Naive thymus-derived CD8-positive, alpha-beta T cell (primary cell): ENCODE measurements at places on chromosomes 11 and 22.

GRCh38 chr11:15189189-15189588 lies 74.5 kb downstream of the INSC start:
- DNase-seq: no peak

DNA sequence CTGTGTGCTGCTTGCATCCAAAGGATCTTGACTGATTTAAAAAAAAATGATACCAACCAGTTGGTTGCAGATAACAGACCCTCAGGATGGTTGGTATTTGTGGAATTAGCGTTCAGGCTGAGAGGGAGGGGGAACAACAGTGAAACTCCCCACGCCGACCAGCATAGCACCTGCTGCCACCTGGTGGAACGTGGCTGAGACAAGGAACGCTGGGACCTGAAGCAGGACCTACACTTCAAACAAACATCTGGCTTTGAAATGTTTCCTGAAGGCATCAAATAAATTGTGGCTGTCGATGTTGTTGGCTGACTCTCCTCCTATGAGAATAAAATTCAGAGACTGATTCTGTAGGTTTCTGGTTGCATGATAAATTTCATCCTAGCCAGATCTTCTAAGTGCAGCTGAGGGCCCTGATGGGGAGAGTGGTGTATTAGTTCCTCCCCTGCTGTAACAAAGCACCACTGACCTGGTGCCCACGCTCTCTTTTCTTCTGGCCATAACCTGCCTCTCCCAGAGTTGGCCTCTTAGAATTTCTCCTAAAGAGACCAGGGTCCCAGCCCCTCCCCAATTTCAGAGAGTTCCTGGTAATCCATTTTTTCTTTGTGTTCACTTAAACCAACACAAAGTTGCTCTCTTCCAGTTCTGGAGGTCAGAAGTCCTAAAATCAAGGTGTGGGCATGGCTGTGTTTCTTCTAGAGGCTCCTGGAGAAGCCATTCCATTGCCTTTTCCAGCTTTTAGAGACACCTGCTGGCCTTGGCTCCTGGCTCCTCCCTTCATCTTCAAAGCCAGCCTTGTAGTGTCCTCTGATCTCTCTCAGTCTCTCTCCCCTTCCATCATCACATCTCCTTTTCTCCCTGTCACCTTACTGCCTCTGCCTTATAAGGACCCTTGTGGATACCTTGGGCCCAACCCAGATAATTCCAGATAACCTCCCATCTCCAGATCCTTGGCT lies 17.3 kb downstream of the APOL2 start:
- DNase-seq: peak; percentile 36

DNA sequence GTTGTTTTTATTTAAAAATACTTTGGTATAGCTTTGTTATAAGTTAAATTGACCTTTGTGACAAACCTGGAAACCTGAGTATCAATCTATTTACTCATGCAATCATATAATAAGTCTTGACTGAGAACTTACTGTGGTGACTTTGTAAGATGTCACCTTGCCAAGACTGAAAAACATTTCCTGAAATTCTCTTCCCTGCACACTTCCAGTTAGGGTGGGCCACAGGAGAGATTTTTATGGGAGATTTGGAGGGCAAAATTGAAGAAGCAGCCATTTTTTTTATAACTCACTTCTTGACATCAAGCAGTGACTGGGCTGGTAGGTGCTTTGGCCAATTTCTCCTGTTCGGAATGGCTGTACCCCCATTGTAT lies 31.4 kb upstream of the GLYAT start:
- DNase-seq: no peak

DNA sequence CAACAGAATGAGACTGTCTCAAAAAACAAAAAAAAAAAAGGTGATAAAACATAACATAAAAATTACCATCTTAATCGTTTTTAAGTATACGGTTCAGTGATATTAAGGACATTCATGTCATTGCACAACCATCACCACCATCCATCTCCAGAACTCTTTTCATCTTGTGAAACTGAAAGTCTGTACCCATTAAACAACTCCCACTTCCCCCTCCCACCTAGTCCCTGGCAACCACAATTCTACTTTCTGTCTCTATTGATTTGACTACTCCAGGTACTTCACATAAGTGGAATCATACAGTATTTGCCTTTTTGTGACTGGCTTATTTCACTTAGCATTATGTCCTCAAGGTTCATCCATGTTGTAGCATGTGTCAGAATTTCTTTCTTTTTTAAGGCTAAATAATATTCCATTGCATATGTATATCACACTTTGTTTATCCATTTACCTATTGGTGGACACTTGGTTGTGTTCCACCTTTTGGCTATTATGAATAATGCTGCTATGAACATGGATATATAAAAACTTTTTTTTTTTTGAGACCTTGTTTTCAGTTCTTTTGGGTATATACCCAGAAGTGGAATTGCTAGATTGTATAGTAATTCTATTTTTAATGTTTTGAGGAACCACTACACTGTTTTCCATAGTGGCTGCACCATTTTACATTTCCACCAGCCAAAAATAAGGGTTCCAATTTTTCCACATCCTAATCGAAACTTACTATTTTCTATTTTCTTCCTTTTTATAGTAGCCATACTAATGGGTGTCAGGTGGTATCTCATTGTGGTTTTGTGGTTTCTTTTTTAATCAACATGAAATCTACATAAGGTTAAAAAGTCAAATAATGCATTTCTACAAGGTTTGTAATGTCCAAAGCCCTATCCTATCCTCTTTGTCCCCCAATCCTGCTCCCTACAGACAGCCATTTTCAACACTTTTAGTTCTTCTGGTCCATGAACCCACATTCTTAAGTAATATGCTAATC lies 23.4 kb upstream of the PIK3C2A start:
- no peak for DNase-seq

DNA sequence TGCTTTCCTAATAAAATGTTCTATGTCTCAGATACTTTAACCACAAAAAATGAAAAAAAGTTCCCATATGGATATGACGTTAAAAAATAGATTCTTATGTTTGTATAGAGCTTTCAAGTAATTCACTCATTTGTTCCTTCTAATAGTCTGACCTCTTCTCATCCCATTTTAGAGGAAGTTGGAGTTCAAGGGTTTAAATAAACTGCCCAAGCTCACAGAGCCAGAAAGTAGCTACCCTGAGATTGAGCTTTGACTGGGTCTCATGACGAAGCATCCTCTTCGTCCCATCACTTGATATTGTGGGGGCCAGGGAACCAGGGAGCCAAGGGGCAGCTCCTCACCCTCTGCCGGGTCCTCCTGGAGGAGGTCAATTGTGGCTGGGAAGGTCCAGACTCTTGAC lies 116.3 kb downstream of the CCDC81 start:
- no peak for DNase-seq

DNA sequence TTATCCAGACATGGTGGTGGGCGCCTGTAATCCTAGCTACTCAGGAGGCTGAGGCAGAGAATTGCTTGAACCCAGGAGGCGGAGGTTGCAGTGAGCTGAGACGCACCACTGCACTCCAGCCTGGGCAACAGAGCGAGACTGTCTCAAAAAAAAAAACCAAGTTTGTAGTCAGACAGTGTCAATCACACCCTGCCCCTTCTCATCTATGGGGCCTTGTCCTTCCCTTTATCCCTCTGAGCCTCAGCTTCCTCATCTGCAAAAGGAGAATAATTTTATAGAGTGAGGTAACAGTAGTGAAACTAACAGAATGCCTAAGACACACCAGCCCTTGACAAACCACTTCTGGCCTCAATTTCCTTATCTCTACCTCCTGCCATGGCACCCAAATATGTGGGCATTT lies 10.7 kb downstream of the BCL9L start:
- no peak for DNase-seq

DNA sequence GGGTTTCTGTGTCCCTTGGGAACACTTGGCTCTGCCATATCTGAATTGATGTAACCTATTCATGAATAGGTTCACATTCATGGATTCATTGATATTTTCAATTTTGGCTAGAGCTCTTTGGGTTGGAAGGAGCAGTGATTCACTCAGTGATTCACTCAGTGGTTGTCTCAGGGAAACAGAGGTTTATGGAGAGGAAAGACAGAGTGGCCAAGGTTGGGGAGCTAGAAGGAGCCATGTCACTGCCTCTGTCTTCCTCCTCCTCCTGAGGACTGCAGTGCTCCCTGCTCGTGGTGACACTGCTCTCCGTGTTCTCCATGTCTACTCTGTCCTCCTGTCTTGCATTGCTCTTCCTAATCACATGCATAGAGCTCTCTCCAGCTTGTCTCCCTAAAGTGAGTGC lies 17.4 kb downstream of the CEP164 start:
- DNase-seq: no peak

- no peak for DNase-seq
Measured at GRCh38 chr22:48699511-48699910, 1128.2 kb downstream of the BRD1 start.

- no peak for DNase-seq
Measured at GRCh38 chr11:91786097-91786496, 438.5 kb upstream of the FAT3 start.

GRCh38 chr11:126282736-126283591 lies at the start of gene TIRAP:
Gene TIRAP (plus strand): TSS chr11:126283093. CDS start chr11:126290895, 7,802 bp downstream.
- DNase-seq: peak; percentile 56

DNA sequence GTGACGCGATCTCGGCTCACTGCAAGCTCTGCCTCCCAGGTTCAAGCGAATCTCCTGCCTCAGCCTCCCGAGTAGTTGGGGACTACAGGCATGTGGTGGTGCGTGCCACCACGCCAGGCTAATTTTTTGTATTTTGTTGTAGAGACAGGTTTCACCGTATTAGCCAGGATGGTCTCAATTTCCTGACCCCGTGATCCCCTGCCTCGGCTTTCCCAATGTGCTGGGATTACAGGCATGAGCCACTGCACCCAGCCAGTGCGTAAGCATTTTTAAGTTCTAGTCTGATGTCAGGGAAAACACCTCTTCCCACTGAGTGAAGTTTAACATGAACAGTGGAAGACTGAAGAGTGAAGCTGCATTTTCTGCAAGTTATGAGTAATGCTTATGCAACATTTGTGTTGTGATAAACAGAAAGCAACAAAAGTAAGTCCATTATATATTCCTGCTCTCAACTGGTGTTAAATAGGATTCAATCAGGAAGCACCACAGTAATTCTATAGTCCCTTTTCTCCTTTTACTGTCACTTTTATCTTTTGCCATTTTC lies 1219.8 kb upstream of the RAG2 start:
- DNase-seq: no peak

- DNase-seq: no peak
Measured at GRCh38 chr11:10813945-10814344, 5.2 kb upstream of the EIF4G2 start.

DNA sequence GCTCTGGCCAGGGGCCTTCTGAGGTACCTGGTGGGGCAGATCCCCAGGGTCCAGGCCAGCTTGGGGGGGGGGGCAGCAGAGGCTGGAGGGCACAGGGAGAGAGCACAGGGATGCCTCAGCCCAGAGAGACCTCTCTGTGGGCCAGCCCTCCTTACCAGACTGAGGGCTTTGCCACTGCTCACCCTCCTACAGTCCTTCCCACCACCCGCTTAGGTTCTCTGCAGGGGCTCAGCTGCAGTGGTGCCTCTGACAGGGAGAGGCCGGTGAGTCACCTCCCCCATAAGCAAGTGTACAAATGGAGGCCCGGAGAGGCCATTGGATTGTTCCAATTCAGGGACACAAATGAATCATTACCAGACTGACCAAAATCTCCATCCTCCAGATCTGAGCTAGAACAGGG lies 68.1 kb upstream of the LMO1 start:
- DNase-seq: no peak

DNA sequence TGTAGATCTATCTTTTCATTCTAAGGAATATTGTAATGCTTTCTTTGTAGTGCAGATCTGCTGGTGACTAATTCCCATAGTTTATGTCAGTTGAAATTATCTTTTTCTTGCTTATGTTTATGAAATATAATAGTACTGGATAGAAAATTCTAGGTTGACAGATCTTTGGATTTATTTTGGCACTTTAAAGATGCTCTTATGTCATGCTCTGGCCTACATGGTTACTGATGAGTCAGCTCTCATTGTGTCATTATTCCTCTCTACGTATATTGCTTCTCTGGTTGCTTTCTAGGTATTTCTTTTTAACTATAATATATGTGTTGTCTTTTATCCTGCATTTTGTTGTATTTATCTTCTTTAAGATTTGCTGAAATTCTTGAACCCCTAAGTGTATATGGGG lies 955.5 kb upstream of the CHORDC1 start:
- no peak for DNase-seq

DNA sequence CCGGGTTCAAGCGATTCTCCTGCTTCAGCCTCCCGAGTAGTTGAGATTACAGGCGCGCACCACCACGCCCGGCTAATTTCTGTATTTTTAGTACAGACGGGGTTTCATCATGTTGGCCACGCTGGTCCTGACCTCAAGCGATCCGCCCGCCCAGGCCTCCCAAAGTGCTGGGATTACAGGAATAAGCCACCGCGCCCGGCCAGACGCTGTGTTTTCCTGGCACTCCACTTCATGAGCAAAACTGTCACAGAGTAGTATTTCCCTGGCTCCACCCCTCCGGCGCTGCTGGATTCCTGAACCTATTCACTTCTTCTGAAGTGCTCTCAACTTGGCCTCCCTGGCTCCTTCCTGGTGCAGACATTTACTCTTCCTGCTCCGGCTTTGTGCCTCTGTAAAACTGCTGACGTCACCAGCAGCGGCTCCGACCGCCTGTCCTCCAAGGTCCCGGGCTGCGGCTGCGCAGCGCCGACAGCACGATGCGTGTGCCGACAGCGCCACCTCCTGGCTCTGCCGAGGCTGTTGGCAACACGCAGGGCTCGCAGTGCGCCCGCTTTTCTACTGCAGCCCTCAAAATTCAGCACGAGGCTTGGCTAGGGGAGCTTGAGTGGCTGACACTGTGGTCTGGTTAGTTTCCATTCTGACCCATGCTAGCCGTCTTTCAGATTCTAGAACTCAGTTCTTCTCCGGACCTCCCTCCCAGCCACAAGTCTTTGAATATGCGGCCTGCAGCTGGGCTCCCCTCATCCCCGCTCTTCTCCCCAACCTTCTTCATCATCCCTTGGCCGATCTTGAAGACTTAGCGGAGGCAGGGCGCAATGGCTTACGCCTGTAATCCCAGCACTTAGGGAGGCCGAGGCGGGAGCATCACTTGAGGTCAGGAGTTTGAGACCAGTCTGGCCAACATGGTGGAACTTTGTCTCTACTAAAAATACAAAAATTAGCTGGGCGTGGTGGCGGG lies 36.6 kb downstream of the APOL3 start:
- DNase-seq: peak; percentile 90

DNA sequence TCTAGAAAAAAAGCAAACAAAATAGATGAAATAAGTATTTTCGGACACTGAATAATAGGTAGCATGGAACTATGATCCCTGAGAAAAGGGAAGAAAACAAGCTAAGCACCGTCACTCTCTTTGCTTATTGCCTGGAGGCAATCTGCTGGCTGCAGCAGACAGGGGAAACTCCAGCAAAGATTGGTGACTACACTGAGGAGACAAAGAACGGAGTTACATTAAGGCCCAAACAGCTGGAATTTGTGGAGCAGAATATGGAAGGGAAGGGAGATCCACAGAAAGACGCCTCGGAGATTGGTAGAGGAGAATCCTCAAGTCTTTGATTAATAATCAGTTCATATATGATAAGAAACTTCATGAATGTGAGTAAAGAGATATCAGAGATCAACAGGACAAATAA lies 150.2 kb downstream of the TYR start:
- no peak for DNase-seq

- no peak for DNase-seq
Measured at GRCh38 chr11:128323381-128323780, 264.0 kb downstream of the ETS1 start.
